Hematopoietic multipotent progenitor cell treated with erythropoietin and hydrocortisone succinate and interleukin-3 and kit ligand, for 6 days (in vitro differentiated cells): ENCODE measurements at places on chromosomes 7 and 10.

- no peak for DNase-seq
Observed at GRCh38 chr10:1398626-1399410, 338.5 kb downstream of the ADARB2 start.

- DNase-seq = no peak
Observed at GRCh38 chr7:91916051-91916440, 24.6 kb upstream of the AKAP9 start.

DNA sequence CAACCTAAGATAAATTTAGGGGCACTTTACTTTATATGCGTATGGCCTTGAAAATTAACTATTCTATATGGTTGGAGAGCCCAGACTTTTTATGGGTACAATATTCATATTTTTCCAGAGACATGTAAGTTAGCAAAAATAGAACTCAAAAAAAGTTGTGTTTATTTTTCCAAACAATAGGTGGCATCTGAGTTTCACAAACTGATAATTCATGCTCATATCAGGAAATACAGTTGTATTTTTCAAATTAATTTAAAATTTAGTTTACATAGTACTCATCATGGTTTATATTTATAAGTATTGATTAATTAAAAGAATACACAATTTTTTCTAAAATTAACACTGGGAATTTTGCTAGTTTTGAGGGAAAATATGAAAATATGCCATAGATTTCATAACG is 34.6 kb downstream of the ANKRD7 start:
- DNase-seq = peak; percentile 21

DNA sequence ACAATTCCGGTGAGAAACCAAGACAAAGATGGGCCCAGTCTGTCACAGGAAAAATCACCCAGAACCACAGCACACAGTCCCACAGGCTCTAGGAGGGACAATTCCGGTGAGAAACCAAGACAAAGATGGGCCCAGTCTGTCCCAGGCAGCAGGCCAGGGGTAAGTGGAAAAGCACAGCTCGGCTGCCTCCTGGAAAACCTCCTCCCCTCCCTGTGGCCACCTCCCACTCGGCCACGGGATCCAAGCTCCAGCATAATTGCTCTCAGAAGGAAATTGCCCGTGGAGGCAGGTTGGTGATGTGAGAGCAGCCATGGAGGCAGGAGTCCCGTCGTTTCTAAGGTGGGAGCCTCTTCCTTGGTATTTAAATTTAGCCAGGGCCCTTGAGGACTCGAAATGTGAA is 95.7 kb downstream of the PLXNA4 start:
- DNase-seq = no peak

- DNase-seq = no peak
Observed at GRCh38 chr7:45031829-45032228, 31.8 kb downstream of the CCM2 start.

GRCh38 chr10:3668276-3668965 is 116.6 kb downstream of the KLF6 start:
- DNase-seq = peak; percentile 73

DNA sequence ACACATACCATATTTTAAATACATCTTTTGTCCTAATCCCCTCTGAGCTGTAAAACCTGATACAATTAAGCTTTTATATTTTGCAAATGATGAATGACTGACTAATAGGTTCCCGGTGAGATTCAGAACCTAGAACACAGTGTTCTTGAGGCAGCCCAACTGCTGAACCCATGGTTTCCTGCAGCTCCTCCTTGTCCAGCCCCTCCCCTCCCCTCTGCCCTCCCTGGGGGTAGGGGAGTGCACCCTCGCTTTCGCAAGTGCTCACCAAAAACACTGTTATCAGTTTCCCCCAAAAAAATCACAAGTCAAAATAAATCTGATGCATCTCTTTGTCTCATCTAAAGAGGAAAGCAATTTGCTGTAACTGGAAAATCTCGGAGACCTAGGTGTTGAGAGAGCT is 602.8 kb downstream of the KCNMA1 start:
- no peak for DNase-seq
